GM23248 (cell line): ENCODE measurements at places on chromosomes 4 and X. TPM values are rescaled to one million over a fixed set of nuclear protein-coding genes. Genes with fewer than 3 reads are reported as not detected.

DNA sequence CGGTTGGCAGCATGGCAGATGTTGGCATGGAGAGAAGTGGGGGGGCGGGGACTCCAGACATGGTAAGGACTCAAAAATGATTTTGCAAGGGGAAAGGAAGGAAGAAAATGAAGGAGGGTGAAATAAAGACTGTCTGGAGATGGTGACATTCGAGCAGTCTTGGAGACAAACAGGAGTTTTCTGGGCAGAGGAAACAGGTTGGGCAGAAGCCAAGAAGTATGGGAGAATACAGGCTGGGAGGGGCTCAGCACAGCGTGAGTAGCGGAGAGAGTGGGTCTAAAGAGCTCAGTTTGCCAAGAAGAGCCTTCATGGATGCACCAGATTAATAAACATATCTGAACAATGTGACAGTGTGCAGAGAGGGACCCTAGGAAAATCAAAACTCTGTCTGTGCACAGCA, 13.3 kb upstream of the CRMP1 start:
- no peak overlapping the region for H3K27ac ChIP-seq
- H3K27me3 ChIP-seq = peaks cover under 1% of the 10 kb centered on the region

DNA sequence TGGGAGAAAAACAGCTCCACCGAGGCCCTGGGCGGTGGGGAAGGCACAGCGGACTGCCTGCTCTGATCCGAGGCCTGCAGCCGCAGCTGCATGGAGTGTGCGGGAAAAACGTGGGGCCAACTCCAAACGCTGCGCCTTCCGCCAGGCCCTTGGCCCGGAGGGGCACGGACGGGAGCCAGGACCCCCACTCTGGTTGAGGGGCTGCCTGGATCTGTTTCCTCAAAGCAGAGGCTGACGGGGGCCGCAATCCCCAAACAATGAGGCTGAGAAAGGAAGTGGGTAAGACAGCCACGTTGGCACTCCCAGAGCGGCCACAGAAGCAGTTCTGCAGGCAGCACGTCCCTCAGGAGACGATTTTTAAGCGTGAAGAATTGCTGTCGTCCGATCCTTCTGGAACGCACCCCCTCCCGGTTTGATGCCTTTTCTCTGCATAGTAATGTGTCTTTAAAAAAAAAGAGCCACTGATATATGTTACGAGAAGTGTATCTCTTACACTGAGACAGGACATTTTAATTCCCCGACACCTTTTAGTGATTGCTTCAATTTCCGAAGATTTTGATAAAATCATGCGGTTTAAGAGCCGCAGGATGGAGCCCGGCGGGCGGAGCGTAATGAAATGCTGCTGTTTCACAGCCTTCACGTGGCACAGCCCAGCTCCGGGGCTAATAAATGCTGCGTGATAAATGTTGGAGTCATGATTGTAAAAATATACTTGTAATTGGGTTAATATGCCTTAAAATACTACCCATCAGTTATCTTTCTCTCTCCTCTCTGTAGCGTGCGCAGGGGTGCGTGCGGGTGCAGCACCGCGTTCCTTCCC, 85.7 kb downstream of the FAM53A start:
- no peaks in the 10 kb centered on the region for H3K36me3 ChIP-seq
- no peak overlapping the region for H3K4me3 ChIP-seq
- H3K4me1 ChIP-seq = no peaks in the 10 kb centered on the region
- no peak overlapping the region for H3K27ac ChIP-seq
- no peaks in the 10 kb centered on the region for H3K27me3 ChIP-seq
- DNase-seq = no peak

- peak; percentile 64 for DNase-seq
- peak overlapping the region; percentile 17 for H3K4me3 ChIP-seq
- H3K4me1 ChIP-seq = peaks cover 49% of the 10 kb centered on the region
- no peaks in the 10 kb centered on the region for H3K36me3 ChIP-seq
- H3K27ac ChIP-seq = peak overlapping the region; percentile 86
- no peaks in the 10 kb centered on the region for H3K27me3 ChIP-seq
Observed at GRCh38 chr4:113434247-113434587, 327.3 kb downstream of the CAMK2D start.

GRCh38 chr4:42281324-42282020, 115.8 kb upstream of the SHISA3 start:
- H3K36me3 ChIP-seq = no peaks in the 10 kb centered on the region
- no peaks in the 10 kb centered on the region; the same call in 1 of the 2 replicates for H3K27me3 ChIP-seq
- no peak overlapping the region for H3K27ac ChIP-seq
- H3K4me1 ChIP-seq = no peaks in the 10 kb centered on the region
- DNase-seq = no peak
- H3K4me3 ChIP-seq = no peak overlapping the region

DNA sequence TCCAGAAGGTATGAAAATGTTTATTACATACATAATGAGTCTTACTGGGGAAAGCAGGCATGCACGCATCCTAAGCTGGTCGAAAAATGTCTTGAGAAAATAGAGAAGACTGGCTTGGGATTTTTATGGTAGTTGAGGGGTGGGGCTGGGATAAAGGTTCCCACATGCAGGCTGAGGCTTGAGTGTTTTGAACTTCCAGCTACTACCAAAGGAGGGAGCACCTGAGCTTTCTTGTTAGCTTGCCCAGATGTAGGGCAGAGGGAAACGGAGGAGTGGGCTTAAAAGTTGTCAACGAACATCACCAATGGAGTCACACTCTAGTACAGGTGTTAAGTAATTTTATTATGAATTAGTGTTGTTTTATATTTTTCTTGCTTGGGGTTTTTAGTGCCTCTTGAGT, 39.6 kb upstream of the SRPX start:
- peak; percentile 30 for DNase-seq
- no peaks in the 10 kb centered on the region for H3K27me3 ChIP-seq
- H3K4me1 ChIP-seq = no peaks in the 10 kb centered on the region
- H3K4me3 ChIP-seq = no peak overlapping the region
- H3K36me3 ChIP-seq = no peaks in the 10 kb centered on the region

DNA sequence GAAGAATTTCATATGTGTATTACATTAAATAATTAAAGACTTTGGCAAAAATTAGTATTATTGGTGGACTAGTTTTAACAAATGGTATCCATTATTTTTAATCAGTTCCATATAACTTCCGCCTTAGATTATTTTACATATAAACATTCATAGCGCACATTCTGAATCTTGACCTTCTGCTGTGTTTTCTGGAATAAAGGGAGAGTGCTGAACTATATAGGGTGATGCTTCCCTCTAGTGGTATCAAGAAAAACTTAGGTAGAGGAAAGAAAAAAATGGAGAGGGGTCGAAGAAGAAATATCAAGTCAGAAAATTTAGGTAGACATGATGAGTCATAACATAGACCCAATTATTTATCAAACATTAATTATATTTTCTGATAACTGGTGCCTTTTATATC, 155.6 kb upstream of the PACRGL start:
- no peak overlapping the region for H3K4me3 ChIP-seq
- peak; percentile 72 for DNase-seq
- H3K4me1 ChIP-seq = peaks cover 9% of the 10 kb centered on the region
- no peak overlapping the region for H3K27ac ChIP-seq
- H3K36me3 ChIP-seq = peaks cover 20% of the 10 kb centered on the region; the same call in 1 of the 2 replicates

GRCh38 chr4:20181926-20182325, 69.8 kb upstream of the SLIT2 start:
- no peaks in the 10 kb centered on the region for H3K27me3 ChIP-seq
- no peak for DNase-seq
- H3K27ac ChIP-seq = no peak overlapping the region

- no peaks in the 10 kb centered on the region for H3K27me3 ChIP-seq
- DNase-seq = no peak
- peaks cover 17% of the 10 kb centered on the region for H3K4me1 ChIP-seq
- H3K36me3 ChIP-seq = no peaks in the 10 kb centered on the region
- no peak overlapping the region for H3K27ac ChIP-seq
Observed at GRCh38 chr4:140302151-140302859, 71.1 kb upstream of the SCOC start.

DNA sequence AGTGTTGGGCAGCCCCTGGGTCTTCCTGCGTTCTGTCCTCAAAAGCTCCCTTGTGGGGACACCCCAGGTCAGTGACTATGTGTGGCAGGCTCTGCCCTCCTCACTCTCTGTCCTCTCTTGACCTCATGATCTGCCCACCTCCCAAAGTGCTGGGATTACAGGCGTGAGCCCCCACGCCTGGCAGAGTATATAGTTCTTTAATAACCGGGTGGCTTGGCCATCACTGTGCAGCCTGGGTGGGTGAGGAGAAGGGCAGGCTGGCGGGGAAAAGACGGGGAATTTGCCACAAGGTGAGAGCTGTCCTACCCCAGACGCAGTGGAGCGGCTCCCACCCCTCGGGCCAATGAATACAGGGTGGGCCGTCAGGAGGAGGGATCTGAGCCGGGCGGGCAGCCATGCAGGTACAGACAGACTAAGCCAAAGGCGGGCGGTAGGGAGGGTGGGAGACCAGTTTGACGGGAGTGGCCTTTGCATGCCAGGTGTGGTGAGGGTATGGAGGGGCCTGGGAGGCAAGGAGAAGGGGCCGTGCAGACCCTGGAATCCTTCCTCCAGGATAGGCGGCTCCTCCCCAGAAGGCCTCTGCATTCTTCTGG, 2.5 kb downstream of the SH3BP2 start:
- H3K27me3 ChIP-seq = no peaks in the 10 kb centered on the region
- peaks cover 30% of the 10 kb centered on the region for H3K4me1 ChIP-seq
- DNase-seq = no peak
- no peaks in the 10 kb centered on the region for H3K36me3 ChIP-seq
- peak overlapping the region; percentile 76 for H3K4me3 ChIP-seq
- peak overlapping the region; percentile 87 for H3K27ac ChIP-seq

GRCh38 chr4:113955948-113956347, 23.5 kb downstream of the ARSJ start:
- no peaks in the 10 kb centered on the region for H3K27me3 ChIP-seq
- H3K27ac ChIP-seq = no peak overlapping the region
- peaks cover 52% of the 10 kb centered on the region for H3K4me1 ChIP-seq
- no peak overlapping the region for H3K4me3 ChIP-seq
- no peak for DNase-seq

- H3K4me3 ChIP-seq = no peak overlapping the region
- no peaks in the 10 kb centered on the region for H3K36me3 ChIP-seq
- H3K4me1 ChIP-seq = no peaks in the 10 kb centered on the region
- peak; percentile 17 for DNase-seq
Observed at GRCh38 chrX:133350751-133351150, 64.5 kb downstream of the GPC4 start.

DNA sequence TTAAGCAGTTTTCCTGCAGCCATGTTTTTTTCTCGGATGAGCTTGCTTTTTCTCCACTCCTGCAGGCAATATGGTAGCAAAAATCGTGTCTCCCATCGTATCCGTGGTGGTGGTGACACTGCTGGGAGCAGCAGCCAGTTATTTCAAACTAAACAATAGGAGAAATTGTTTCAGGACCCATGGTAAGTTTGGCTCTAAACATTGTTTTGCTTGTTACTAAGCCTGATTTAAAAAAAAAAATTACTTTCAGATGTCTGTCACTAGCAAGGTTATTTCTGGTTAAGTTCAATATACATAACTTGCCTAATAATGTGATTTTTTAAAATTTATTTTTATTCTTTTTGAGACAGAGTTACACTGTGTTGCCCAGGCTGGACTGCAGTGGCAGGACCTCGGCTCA, 17.5 kb upstream of the GYG2 start:
- no peaks in the 10 kb centered on the region for H3K27me3 ChIP-seq
- H3K4me1 ChIP-seq = peaks cover 16% of the 10 kb centered on the region
- no peak overlapping the region for H3K4me3 ChIP-seq
- no peaks in the 10 kb centered on the region for H3K36me3 ChIP-seq
- H3K27ac ChIP-seq = peak overlapping the region; percentile 78

DNA sequence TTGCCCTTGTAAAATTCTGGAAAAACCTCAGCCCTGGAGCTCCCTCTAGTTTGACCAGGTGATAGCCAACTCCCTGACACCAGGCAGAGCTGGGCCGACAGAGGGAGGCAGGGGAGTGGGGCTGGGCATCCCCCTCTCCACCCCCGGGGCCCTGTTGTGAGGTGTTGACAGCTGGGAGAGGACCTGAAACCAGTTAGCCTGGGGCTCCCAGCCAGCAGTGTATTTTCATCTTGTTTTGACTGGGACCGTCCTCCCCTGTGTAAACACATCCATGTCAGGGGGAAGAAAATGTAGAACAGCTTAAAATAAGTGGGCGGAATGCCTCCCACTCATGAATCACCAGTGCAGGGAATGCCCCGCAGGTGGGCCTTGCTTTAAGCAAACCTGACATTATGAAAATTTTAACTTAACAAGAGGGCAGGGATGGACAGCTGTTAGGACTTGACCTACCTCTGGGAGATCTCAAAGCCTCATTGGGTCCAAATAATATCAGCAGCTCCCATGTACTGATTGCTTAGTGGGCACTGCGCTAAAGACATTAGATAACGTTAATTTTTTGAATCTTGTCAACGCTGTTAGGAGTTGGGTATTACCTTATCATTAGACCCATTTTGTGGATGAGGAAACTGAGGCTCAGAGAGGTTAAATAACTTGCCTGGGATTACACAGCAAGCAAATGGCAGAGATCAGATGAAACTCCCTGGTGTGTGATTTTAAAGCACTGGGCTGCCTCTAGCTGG, 45.9 kb downstream of the TSC22D3 start:
- no peak for DNase-seq
- H3K4me3 ChIP-seq = no peak overlapping the region
- H3K4me1 ChIP-seq = no peaks in the 10 kb centered on the region
- no peaks in the 10 kb centered on the region for H3K36me3 ChIP-seq
- no peak overlapping the region for H3K27ac ChIP-seq
- no peaks in the 10 kb centered on the region for H3K27me3 ChIP-seq

DNA sequence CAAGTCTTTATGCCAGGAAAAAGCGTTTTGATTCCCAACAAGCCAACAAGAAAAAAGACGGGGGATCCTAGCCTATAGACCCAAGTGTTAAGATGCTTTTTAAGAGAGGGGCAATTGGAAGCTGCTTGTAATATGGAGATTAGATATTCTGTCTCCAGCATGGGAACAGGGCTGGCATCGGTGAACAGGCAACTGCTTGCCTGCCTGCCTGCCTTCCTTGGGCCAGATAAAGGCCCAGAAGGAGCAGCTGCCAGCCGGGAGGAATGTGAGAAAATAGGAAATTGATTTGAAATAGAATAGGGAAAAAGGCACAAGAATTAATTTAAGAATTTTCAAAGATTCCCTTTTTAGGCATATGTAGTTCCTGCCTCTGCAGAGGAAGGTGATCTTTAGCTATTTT, 192.2 kb downstream of the TENM3 start:
- H3K4me1 ChIP-seq = no peaks in the 10 kb centered on the region
- H3K27ac ChIP-seq = no peak overlapping the region
- no peaks in the 10 kb centered on the region for H3K27me3 ChIP-seq

- no peak overlapping the region for H3K4me3 ChIP-seq
- DNase-seq = no peak
- H3K36me3 ChIP-seq = no peaks in the 10 kb centered on the region
Observed at GRCh38 chrX:137071596-137071995, 37.8 kb upstream of the GPR101 start.

- peak; percentile 15 for DNase-seq
- no peaks in the 10 kb centered on the region for H3K27me3 ChIP-seq
Observed at GRCh38 chr4:164734484-164734883, 19.4 kb upstream of the SMIM31 start.

The LGI2 gene
- not detected in 2 replicates for total RNA-seq

The VCX2 gene
- not detected in 2 replicates for total RNA-seq

The AVPR2 gene
- not detected in 2 replicates for total RNA-seq

The BLOC1S4 gene
- total RNA-seq = 22.9 and 27.3 TPM in 2 replicates

The IGFBP7 gene
- total RNA-seq = 949 and 951 TPM in 2 replicates

The SLC25A43 gene
- 41.1 and 53.4 TPM in 2 replicates for total RNA-seq

The SPANXA2 gene
- total RNA-seq = not detected in 2 replicates

The CCDC158 gene
- total RNA-seq = not detected in 2 replicates
